Activated B cell treated with CpG ODN at 0.5 μM for 24 hours (primary cell): ENCODE measurements at places on chromosomes 11 and 22. TPM values are rescaled to one million over a fixed set of nuclear protein-coding genes. Genes with fewer than 3 reads are reported as not detected.

Gene C11orf21
- total RNA-seq = 5.2 and 8.8 TPM in 2 replicates

DNA sequence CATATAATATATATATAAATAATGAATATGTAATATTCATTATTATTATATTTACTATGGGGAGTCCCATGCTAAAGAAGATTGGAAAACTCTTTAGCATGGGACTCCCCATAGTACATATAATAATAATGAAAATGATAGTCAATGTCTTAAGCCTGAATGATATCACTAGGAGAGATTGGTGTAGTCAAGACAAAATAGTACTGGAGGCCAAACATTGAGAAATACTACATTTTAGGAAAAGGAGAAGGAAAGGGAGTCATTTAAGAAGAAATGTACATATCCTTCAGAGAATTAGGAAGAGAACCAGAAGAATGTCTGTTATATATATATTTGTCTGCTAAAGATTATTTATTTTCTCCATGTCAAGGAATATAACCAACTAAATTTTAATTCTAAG is 5.0 kb upstream of the VWA5A start:
- DNase-seq = no peak

Gene PIH1D2
- total RNA-seq = 0.22 and 0.44 TPM in 2 replicates

GRCh38 chr11:71467164-71467563 is 14.2 kb downstream of the NADSYN1 start:
- no peak for DNase-seq

DNA sequence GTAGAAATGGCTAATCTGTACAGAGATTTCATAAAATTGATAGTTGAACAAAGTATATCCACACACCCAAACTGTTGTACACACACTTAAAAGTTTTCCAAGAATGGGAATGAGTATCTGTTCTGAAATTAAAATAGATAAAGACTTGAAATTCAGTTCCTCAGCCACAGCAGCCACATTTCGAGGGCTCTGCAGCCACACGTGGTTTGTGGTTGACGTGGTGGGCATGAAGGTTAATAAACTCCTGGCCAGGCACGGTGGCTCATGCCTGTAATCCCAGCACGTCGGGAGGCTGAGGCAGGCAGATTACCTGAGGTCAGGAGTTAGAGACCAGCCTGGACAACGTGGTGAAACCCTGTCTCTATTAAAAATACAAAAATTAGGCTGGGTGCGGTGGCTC is 24.0 kb downstream of the TPST2 start:
- no peak for DNase-seq

Gene RPS13
- 1,617 and 1,778 TPM in 2 replicates for total RNA-seq

- no peak for DNase-seq
Measured at GRCh38 chr11:35272391-35272902, 133.5 kb downstream of the CD44 start.

Gene SNX32
- total RNA-seq = 0.37 and 1.0 TPM in 2 replicates

DNA sequence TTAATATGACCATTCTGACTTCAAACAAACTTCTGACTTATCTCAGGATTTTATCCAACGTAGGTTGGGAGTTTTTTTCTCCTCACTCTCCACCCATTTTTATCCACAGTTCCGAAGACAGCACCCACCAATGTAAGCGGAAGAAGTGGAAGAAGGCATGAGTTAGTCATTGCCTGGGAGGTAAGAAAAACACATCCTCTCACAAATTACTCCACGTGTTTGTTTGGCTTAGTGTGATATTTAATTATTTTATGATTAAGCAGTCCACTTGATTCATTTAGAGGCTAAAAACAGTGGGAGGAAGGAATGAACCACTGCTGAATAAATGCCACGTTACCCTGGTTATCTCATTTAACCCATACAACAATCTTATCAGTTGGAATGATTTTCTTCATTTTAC is 389.6 kb upstream of the ARHGAP42 start:
- DNase-seq = no peak

DNA sequence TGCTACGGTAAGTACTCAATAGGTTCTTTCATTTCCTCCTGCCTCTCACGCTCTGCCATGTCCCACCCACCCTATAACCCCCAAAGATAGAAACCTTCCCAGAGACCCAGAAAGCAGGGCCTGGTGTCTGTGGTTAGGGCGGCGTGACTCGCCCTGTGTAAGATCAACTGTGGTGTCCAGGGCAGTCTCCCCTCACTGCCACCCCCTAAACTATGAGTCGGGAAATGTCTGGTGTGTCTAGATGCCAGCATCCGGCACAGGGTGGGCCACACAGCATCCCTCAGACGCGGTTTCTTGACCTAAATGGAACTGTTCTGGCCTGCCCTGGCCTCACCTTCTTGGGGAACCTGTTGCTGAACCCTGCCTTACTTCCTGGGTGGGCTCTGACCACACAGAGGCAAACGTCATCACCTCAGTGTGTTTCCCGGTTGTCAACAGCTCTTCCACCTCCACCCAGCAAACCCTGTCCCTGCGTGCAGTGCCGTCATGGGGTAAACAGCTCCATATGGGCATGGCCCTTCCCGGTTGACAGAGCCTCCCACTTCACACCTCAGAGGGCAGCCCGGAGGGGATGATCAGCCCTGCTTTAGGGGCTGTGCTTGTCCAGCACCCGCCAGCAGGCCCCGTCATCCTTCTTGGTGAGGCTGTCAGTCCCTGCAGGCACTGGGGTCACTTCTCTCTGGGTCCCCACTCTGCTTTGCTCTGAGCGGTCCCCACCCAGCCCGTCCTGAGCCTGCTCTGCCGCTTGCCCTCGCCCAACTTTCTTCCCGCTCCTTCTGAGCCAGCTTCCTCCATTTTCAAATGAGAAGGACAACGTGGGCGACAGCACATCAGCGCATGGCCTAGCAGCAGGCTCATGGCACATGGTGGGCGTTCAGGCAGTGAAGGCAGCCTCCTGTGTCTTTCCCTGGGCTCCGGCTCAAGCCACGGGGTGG is 6.0 kb downstream of the WNT11 start:
- DNase-seq = no peak

Gene TMEM45B
- not detected in 2 replicates for total RNA-seq

DNA sequence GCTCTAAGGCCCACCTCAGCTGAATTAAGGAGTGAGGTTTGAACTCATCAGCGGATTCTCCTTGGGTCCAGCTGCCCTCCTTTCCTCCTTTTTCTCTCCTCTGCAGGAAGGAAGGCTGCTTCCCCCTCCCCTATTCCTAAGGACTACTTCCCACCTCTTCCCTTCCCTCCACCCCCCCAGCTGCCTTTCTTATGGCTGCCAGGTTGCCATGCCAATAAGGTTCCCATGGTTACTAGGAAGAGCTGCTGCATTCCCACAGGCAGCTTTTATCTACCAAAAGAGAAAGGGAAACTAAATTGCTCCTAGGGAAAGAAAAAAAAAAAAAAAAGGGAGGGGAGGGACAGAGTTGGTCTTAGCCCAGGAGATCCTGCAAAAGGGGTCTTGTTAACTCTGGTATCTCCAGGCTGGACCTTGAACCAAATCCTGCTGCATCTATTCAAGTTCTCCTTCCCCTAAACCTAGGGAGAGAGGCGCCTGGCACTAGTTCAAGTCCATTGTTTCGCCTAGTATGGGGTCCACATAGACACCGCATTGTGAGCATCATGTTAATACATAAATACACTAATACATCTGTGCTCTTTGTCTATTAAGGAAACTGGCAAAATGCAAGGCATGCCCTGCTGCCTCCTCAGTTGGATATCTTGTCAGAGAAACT is 21.2 kb upstream of the FEZ1 start:
- no peak for DNase-seq

Gene ABTB2
- 68.6 and 73.0 TPM in 2 replicates for total RNA-seq

DNA sequence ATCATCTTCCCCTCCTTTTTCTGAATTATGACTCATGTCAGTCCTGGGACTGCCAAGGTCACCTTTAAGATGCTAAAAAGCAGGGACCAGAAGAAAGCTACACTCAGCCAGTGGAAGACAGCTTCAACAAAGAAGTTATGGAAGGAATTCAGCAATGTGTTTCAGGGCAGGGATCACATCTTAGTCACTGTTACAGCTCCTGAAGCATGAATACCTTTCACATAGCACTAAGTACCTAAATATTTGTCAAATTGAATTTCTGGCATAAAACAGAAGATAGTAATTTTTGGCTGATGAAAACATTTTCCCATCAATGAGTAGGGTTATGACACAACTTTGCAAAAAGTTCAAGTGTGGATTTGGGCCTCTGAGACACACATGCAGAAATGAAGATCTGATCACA is 5.2 kb downstream of the DDB1 start:
- no peak for DNase-seq

GRCh38 chr11:57364851-57365660 is 15.9 kb downstream of the PRG3 start:
- no peak for DNase-seq

Gene OR10D3
- total RNA-seq = not detected in 2 replicates

DNA sequence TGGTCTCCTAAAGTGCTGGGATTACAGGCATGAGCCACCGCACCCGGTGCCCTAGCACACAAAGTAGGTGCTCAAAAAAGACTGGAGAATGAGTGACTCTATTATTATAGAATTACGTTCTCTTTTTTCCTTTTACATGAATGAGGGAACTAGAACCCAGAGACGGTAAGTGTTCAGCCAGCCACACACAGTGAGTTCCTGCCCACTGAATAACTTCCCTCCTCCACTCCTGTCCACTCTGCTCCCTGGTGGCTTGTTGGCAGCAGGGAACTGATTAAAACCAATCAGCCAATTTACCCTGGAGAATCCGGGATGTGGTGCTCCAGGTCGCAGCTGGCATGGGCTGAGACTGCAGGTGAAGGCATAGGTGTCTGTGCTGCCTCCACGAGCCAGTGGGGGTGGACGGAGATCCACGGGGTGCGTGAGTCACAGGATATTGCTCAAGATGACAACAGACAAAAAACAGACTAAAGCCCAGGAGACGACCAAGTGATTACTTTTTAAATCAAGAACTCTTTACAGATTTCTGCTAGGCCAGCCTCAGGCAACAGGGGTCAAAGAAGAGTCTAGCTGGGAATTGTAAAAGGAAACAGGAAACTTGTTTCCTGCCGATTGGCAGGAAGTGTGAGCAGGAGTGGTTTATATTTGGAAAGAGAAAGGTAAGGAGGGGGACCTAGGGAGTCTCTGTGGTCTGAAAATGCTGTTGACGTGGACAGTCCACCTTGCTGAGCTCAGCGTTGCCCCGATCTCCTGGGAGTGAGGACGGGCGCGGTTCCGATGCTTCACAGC is 95.2 kb upstream of the TP53I11 start:
- no peak for DNase-seq

Gene LUZP2
- total RNA-seq = not detected in 2 replicates

DNA sequence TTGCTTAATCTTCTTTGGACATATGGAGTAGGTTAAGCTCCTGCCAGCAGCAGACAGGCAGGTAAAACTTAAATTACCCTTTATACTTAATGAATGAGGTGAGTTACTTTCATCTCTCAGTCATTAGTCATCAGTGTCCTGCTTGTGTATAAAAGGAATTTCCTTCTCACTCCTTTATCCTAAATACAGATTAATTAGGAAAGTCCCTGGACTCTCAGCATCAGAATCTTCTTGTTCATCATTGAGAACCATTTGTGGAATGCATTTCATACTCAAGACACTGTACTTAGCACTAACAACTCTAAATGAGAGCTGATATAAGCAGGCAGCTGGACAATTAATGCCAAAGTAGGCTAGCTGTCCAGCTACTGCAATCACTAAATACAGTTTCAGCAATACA is 630.4 kb downstream of the METTL15 start:
- DNase-seq = no peak

Gene THY1
- not detected in 2 replicates for total RNA-seq

DNA sequence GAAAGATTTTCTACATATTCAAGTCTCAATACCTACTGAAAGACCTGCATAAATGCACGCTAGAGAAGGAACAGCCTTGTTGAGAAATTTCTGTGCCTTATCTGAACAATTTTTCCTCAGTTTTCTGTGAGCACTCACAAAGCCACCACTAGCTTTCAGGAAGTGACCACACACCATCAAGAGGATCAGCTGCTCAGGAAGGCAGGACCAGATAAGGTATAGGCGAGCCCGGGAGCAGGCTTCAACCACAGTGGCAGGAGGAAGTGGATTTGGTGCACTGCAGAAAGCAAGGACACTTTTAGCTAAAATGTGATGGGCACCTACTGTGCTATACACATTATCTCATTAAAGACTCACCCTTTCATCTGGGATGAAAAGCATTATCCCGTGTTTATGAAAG is 220.8 kb downstream of the RAB38 start:
- DNase-seq = no peak

GRCh38 chr11:26105762-26106423 is 226.0 kb upstream of the ANO3 start:
- DNase-seq = no peak
